ENCODE measurements at places on chromosomes 6 and 20.

- DNase-seq, result no peak
Measured at GRCh38 chr6:25025919-25026301, 90.2 kb upstream of the RIPOR2 start.

- DNase-seq, result no peak
Measured at GRCh38 chr6:136510299-136510698, 39.9 kb downstream of the MAP7 start.

DNA sequence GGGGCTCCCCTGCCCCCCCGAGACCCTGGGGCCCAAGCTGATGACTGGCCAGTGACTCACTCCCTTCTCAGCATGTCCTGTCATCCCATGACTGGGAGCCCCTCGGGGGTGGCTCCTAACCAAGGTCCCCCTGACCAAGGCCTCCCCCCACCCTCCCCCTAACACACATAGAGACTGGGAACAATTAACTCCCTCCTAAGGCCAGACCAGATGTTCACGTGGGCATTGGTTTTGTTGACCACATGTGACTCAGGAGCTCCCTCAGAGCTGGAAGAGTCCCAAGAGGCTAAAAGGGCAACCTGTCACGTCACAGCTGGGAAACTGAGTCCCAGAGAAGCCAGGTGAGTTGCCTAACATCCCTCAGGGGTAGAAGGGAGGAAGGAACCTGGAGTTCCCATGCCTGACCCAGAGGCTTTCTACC, 10.6 kb upstream of the CCN5 start:
- DNase-seq, result no peak

GRCh38 chr6:10749734-10750133, 2.1 kb downstream of the TMEM14B start:
- no peak for DNase-seq

- DNase-seq, result no peak
Measured at GRCh38 chr6:1395941-1396908, 6.8 kb downstream of the FOXF2 start.

DNA sequence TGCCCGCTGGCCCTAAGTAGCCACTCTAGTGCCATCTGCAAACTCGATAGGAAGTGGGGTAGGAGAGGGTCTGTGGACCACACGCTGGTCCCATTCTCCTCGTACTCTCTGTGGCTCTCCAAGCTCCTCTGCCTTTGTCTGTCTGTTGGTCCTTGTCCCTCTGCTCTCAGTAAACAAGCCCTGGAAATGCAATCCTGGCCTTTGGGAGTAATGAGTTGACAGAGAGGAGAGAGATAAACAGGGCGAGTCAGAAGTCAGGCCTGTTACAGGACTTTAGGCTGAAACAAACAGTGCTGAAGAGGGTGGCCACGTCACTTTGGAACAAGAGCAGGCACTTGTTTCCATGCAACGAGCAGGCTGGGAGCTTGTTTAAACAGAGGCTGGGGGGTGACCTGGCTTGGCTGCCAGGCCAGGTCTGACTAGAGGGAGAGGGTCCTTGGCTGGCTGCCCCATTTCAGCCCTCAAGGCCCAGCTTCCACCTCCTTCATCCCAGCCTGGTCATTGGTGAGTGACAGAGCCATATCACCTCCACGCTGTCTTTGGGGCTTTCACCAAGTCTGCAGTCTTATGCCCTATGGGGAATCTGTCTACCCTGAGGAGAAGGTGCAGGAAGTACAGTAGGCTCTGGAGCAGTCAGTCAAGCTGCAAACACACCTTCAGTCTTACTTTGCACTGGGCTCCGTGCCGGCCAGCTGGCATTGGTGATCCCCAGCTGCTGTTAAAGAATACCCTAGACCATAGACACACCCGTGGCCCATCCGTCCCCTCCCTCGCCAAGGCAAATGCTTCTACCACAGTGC, 22.6 kb downstream of the FOXP4 start:
- no peak for DNase-seq

GRCh38 chr6:66675906-66676305, 968.9 kb upstream of the EYS start:
- no peak for DNase-seq
